NCI-H2227 treated with DMSO at 0.1 percent for 48 hours (cell line): ENCODE measurements at places on chromosomes 5 and 9.

DNA sequence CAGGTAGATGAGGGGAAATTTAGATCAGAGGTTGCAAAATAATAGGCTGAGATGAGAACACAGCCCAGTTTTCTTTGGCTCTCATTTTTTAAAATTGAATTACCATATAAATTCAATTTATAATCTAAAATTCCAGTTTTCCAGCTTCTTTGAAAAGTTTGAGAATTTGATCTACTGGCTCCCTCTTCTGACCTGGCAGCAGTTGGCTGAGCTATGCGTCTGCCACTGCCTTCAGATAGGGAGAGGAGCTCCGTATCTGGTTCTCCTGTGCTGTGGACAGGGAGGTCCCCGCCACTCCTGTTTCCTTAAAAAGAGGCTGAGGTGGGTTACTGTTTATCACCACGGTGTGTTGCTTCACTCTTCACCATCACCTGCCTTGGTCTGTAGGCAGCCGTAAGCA lies 103.7 kb downstream of the ARHGAP26 start:
- DNase-seq, result no peak

DNA sequence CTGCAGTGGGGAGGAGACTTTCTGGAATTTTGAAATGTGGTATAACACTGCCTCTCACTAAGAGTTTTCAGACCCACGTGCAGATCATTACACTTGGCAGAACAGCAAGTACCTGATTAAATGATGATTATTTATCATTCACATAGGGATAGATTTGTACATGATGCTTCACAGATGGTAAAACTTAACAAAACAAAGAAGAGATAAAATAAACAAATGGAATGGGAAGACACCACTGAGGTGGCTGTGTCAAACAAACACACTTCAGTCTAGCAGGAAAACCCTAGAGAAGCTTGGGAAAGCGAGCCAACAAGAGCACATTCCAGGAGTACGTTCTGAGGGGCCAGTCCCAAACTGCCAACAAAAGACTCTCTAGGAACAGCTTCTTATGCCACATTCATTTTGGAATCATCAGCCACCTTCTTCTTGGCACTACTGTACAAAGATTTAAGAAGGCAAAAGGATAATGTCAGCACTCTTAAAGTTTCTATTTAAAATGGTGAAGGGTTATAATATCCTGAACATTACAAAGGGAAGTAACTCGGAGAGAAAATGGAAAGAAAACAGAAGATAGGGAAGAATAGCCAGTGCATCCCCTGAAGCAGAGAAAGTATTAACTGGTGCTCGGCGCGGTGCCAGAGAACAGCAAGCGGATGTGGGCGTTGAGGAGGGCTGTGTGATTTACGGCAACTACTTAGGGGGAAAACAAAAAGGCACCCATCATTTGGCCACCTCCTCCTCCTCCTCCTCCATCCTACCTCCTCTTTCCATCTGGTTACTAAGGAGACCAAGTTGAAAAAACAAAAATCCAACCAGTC lies 1.6 kb downstream of the MED27 start:
- peak; percentile 1 for DNase-seq

GRCh38 chr5:1642621-1643061 lies 118.9 kb upstream of the LPCAT1 start:
- DNase-seq, result no peak

DNA sequence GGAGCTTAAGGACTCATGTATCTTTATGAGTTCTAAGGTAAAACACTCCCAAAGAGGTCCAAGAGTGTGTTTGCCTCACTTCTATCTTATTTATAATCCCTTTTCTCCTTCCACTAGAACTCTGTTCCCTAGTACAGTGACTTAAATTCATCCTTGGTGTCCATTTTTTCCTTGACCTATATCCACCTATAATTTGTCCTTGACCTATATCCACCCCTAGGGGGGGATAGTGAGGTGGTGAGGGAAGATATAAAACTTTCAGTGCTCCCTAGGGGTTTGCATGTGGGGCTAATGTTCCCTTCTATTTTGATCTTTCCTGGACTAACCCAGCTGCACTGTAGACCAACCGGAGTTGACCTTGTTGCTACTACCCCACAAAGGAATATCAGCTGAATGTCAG lies 83.5 kb upstream of the GNAQ start:
- no peak for DNase-seq

- no peak for DNase-seq
These were observed 113.0 kb downstream of the RPS23 start for GRCh38 chr5:82164977-82165713.
